Posterior cingulate gyrus (tissue), 11 donors: ENCODE measurements at places on chromosomes 16 and 17.

GRCh38 chr17:57388131-57388725, 131.9 kb downstream of the MSI2 start:
- DNase-seq = no peak

DNA sequence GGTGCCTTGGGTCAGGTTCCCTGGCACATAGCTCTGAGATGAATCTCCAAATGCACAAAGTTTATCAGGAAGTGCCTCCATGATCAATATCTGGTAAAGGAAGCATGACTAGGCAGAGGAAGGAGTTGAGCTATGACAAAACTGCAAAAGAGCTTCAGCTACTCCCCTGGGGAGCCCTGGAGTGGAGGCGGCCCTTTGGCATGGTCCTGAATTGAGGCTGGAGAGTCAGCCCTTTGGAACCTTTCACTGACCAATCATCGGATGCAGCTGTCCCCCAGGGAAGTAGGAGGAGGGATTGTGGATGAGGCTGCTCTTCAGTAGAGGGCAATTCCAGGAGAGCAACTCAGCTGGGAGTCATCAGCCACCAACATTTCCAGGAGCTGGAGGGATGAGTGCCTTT, 46.1 kb upstream of the NLRP1 start:
- no peak for DNase-seq

DNA sequence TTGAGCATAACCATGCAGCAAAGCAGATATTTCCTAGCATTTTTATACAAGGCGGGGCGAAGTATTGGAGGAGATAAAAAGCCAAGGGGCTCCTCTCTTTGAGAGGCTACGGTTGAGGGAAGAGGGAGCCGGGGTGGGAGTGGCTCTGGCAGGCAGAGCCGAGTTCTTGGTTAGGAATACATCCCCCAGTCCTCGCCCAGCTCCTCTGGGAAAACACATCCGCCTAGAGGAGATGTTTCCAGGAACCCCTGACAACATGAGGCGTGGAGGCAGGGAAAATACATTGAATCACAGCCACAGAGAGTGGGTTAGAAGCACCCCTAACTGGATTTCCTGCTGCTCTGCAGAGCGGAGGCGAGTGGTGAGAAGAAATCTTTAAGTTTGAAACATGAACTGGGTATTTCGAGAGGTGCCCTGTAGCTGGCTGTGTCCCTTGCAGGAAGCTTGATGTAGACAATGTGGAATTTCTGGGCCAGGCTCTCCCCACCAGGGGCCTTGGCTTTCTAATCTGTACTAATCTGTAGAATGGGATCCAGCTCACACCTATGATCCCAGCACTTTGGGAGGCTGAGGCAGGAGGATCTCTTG, 27.3 kb downstream of the TTYH2 start:
- DNase-seq = no peak

GRCh38 chr17:1156864-1157263, 22.9 kb downstream of the ABR start:
- DNase-seq = no peak

DNA sequence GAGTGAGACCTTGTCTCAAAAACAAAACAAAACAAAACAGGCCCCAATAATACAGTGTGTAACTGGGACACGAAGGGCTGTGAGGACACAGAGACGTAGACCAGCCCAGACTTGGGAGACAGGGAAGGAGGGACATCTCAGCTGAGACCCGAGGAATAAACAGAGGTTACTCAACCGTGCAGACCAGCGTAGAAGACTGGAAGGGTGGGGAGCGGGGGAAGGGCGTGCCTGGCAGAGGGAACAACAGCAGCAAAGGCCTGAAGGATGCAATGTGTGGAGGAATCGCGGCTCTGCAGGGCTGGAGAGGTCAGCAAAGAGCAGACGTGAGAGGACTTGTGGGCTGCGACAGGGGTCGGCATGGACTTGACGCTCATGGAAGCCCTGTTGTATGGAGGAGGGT, 11.6 kb upstream of the CES4A start:
- DNase-seq = no peak

- no peak for DNase-seq
Measured at GRCh38 chr17:10992106-10992880, 154.4 kb upstream of the PIRT start.

GRCh38 chr16:85173146-85173980, 61.1 kb upstream of the CIBAR2 start:
- DNase-seq = peak; percentile 66

- no peak for DNase-seq
Measured at GRCh38 chr16:83137326-83137781, 510.6 kb downstream of the CDH13 start.

- DNase-seq = peak; percentile 75
Measured at GRCh38 chr17:40909351-40909750, 24.3 kb upstream of the KRT20 start.

- no peak for DNase-seq
Measured at GRCh38 chr16:24309258-24310142, 53.4 kb downstream of the CACNG3 start.

- DNase-seq = no peak
Measured at GRCh38 chr16:57758331-57759117, 23.0 kb downstream of the KATNB1 start.

- no peak for DNase-seq
Measured at GRCh38 chr16:72827866-72828265, 220.1 kb downstream of the ZFHX3 start.

DNA sequence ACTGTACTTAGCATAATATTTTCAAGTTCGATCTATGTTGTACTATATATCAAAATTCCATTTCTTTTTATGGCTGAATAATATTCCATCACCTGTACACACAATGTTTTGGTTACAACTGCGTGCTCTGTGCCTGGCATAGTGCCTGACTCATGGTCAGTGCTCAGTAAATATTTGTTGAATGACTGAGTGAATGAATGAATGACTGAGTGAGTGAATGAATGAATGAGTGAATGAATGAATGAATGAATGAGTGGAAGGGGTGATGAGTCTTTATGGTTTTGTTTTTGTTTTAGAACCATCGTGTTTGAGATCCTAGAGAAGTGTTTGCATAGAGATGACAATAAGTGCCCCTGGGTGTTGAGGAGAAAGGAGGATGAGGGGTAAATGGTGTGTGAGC, 155.3 kb downstream of the MRM1 start:
- no peak for DNase-seq

DNA sequence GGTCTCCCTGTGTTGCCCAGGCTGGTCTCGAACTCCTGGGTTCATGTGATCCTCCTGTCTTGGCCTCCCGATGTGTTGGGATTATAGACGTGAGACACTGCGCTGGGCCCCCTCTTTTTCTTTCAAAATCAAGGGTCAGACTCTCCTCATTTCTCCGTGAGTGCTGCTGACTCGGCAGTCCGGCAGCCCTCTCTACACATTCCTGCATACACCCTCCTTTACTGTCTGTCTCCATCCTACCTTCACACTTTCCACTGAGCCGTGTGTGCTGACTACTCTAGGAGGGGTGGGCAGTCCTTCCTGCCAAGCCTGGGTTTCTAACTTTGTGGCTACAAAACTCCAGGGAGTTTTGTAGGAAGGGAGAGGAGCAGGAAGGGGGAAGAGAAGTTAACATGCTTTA, 195.2 kb downstream of the PARN start:
- no peak for DNase-seq
